ENCODE measurements at places on chromosomes 2 and 18. TPM values are rescaled to one million over a fixed set of nuclear protein-coding genes. Genes with fewer than 3 reads are reported as not detected.
A peak's percentile ranks its signal among the peaks of the same experiment; 100 is the strongest.

DNA sequence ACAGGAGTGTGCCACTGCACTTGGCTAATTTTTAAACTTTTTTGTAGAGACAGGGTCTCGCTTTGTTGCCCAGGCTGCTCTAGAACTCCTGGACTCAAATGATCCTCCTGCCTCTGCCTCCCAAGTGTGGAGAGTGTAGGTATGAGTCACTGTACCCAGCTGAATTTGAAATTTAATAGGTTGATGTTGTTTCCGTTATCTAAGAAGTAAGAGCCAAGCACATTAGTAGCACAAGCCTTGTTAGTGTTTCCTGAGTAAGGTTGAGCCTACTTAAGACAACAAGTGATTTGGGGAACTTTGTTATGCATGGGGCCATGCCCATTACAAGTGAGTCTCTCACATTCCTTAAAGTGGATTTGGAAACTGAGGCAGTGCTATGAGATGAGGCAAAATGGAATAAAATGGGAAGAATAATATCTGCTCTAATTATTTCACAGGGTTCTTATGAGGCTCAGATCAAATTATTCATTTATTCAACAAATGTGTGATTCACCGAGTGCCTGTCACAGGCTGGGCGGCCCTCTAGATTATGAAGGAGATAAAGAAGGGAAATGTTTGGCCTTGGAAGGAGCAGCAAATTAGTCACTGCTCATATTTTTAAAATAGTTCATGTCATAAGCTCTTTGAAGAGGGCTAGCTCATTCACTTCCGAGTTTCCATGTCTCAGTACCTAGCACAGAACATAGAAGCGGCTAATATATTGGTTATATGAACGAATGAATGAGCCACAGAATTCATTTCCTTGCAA, 217.2 kb downstream of the LDLRAD4 start:
- peak; percentile 74 for DNase-seq

GRCh38 chr2:116141891-116142474, 1672.5 kb upstream of the DDX18 start:
- no peak for DNase-seq

- DNase-seq: no peak
Measured at GRCh38 chr2:175181877-175182308, 383 bp upstream of the ATP5MC3 start.

INPP5D gene
- 0.98 TPM for total RNA-seq

DNA sequence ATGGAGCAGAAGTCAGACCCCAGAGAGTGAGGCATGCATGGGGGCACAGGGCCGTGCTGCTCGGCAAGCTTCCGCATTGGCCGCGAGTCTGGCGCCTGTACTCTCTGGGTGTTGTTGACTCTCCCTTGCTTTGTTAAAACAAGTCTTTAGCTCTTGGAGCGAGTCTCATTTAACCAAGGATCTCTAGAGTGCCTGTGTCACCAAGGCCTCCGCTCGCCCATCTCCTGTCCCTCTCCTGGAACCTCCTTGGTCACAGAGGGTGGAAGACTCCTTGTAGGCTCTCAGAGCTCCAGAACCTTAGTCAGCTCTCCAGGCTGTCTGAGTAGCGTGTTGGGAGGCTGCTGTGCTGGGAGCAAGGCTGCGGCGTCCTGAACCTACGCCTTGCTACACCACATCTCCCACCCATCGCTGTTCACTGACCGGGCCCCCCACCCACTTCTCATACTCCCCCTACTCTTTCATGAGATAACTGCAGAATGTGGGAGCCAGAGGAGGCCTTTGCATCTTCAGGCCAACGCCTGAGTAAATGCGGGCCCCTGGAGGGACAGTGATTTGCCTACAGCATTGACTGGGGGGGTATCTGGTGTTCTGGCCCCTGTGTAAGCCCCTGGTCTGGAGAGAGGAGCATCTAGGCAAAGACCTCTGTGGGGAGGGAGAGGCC, 66.1 kb downstream of the CIB4 start:
- DNase-seq: no peak

GRCh38 chr2:120434492-120435308, 88.8 kb downstream of the INHBB start:
- DNase-seq: peak; percentile 12

GRCh38 chr2:113978524-113979190, 88.8 kb downstream of the ACTR3 start:
- DNase-seq: no peak

GRCh38 chr2:3186766-3187165, 190.9 kb downstream of the EIPR1 start:
- DNase-seq: no peak

DNA sequence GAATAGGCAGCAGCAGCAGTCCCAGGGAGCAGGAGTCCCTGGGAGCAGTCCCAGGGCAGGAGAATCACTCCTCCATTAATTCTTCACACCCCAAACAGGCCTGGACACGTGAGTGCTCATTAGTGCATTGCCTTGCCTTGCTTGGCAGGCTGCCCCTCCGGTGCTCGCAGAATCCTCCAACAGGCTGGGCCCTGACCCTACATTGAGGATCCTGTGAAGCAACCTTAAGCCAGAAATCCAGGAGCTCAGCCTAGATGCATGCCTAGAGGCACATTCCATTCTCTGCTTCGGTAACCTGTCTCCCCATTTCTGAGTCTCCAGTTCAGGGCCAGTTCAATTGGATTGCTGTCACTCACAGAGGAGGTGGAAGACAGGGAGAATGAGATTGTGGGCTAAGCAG, 97.4 kb upstream of the LRATD1 start:
- no peak for DNase-seq

GKN2 gene
- not detected for total RNA-seq

DNA sequence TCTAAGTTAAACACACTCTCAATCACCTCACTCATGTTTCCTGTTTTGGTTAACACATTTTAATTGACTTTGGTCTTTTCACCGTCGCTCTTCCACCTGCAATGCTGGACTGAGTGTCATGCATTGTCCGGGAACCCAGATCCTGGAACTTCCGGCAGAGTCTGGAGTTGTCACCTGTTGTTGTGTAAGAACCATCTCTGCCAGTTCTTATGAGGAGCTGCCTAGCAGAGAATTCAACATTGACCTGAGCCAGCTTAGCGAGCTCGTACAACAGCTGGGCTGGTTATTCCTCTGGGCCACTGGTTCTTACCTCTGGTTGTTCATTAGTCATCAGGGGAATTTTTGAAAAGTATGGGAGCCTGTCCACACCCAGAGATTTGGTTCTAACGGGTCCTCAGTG, 75.7 kb downstream of the BCL2L11 start:
- DNase-seq: no peak

FBXO41 gene
- 0.18 TPM for total RNA-seq

- DNase-seq: no peak
Measured at GRCh38 chr18:56380685-56381084, 257.7 kb downstream of the TXNL1 start.

ARHGAP15 gene
- total RNA-seq: not detected

HNRNPLL gene
- total RNA-seq: 45.0 TPM

SERPINB8 gene
- total RNA-seq: 18.9 TPM

- no peak for DNase-seq
Measured at GRCh38 chr2:31255911-31256571, 22.1 kb downstream of the EHD3 start.

DNA sequence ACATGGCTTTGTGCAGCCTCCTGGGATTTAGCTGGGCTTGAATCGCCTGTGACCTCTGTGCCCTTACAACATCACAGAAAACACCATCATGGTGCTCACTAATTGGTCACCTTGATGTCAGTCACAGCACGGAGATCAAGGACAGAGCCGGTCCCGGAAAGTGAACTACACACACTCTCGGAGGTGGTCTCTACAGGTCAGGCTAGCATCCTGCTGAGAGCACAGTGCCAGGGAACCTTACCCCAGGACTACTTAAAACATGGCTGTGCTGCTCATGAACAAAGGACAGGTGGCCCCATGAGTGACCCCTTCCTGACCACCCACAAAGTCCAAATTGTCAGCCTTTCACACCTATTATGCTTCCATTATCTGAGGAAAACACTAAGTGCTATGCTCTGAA, 1782.1 kb upstream of the CELF4 start:
- no peak for DNase-seq

ITGA4 gene
- 8.9 TPM for total RNA-seq

- DNase-seq: no peak
Measured at GRCh38 chr2:145906354-145906753, 1386.4 kb upstream of the ZEB2 start.

GRCh38 chr2:182080493-182080892, 94.8 kb downstream of the PPP1R1C start:
- DNase-seq: no peak

LRRC30 gene
- total RNA-seq: not detected

FOXI3 gene
- total RNA-seq: not detected

GRCh38 chr18:48826806-48827205, 124.0 kb downstream of the SMAD7 start:
- DNase-seq: no peak

DNA sequence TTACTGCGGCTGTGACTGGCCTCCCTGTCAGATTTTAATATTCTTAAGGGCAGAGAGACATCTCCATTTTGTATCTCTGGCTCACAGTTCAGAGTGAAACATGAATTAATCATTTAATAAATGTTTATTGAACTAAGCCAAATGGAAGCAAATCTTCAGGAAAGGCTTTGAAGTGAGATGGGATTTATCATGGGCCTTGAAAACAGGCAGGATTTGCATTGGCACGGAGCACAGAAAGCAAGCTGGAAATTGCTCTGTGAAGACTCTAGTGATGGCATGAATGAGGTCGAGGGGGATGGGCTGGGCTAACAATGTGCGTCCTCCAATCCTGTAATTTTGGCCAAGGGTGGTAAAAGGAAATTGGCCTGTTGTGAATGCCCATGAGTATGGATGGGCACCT, 369.8 kb upstream of the SOX11 start:
- DNase-seq: no peak

DNA sequence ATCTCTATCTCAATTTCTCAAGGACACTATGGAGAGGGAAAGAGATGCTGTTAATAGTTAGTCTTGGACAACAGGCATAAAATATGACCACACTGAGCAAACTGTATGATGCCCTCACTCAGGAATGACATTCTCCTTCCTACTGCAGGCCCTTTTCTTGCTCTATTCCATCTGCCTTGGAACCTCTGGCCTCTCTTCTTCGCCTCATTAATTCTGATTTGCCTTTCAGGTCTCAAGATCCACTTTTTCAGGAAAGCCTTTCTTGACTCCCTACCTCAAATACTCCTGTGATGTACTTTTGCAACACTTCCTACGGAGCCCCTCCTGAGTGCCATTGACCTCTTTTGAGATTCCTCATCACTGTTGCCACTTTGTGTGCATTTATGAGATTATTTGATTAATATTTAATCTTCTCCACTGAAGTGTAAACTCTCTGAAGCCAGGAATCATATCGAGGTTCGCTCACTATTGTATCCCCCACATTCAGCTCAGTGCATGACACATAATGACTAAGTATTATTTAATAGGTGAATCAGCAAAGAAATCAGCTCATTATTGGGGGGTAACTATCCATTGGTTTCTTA, 21.3 kb upstream of the SPP2 start:
- DNase-seq: no peak

DNA sequence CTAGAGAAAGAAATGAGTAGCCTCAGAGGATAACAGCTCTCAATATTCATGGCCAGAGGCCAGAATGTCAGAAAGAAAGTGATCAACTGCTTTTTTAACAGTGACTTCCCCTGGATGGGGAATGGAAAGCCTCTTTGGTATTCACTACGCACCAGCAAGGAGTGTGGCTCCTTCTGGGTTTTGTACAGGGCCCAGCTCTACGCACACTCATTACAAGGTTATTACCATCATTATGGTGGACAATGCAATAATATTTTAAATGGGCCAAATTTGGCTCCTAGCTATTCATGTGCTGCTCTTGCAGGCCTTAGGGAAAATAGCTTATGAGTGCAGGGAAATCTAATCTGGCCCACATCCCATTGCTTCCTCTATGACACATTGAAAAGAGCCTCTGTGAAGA, 1149.5 kb upstream of the FANCL start:
- DNase-seq: no peak

DNA sequence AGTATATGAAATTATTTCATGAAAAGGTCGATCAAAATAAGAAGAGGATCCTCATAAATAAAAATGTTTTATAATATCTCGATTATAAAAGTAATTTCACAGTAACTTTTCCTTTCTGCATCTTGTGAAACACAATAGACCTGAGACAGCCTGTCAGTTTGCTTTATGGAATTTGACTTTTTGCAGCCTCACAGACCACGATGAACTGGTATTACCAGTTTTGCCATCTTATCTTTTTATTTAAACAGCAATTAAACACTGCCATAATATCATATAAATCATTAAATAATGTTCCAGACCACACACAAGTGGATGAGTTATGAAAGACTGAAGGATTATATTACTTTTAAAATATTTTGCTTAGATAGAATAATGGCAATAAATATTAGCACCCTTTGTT, 10.7 kb upstream of the GALNT3 start:
- no peak for DNase-seq
